Astrocyte (in vitro differentiated cells and primary cell): ENCODE measurements at places on chromosomes 11 and 22.
A peak's percentile ranks its signal among the peaks of the same experiment; 100 is the strongest.

DNA sequence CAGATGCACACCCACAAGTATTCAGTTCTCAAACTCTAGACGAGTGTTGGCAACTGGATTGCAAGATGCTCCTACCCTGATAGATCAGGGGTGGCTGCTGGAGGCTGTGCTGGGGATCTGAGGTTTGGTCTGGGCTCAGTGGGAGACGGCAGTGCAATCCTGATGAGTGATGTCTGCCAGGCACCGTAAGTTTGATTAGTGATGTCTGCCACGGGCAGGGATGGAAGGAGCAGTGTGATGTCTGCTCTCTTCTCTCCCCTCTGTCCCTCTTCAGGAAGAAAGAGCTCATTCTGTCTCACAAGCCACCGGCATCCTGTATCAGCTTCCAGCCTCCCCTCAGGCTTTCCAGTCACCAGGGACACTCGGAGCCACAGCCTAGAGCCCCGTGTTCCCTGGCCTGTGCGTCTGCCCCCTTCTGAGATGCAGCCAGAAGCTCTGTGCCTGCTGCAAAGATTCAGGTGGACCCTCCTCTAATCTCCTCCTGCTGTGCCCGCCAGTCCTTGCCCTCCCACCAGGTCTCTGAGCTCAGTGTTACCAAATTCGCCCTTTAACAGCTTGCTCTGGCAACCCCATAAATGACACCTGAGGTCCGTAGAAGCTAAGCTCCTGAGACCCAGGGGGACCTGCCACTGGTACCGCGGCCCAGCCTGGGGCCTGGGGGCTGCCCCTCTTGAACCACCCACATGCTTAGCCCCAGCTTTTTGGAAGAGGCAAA, 19.9 kb downstream of the TP53I11 start:
- no peak for DNase-seq

GRCh38 chr11:104136861-104137260, 27.1 kb downstream of the PDGFD start:
- no peak for DNase-seq

DNA sequence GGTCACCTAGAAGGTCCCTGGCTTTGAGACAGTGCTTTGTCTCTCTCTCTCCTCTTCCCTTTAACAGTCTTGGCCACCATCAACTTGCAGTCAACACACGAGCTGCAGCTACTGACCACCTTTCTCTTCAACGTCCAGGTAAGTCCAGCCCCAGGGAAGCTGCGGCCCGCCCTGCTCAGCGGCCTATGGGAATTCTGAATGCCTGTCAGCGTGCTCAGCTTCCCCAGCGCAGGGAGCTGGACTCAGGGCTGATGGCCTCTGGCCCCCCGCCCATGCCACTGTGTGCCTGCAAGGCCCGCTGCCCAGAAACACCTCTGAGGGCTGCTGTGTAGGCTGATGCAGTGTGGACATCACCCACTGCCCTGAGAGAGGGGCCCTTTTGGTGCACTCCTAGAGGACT, 32.5 kb downstream of the GLB1L2 start:
- no peak for DNase-seq

DNA sequence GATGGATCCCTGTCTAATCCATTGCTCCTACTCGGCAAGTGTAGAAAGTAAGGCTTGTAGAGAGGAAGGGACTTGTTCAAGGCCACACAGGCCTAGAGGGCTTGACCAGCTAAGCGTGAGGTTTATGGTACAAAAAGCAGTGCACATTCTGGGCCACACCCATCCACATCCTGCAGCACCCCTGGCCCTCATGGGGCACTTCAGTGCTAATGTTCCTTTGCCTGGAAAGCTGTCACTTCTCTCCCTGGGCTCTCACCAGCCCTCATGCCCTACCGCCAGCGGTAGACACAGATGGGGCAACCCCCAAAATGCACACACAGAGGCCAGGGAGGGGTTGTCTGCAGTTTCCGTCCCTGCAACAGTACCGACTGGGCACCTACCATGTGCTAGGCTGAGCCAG, 7.1 kb upstream of the MGAT3 start:
- DNase-seq: no peak

DNA sequence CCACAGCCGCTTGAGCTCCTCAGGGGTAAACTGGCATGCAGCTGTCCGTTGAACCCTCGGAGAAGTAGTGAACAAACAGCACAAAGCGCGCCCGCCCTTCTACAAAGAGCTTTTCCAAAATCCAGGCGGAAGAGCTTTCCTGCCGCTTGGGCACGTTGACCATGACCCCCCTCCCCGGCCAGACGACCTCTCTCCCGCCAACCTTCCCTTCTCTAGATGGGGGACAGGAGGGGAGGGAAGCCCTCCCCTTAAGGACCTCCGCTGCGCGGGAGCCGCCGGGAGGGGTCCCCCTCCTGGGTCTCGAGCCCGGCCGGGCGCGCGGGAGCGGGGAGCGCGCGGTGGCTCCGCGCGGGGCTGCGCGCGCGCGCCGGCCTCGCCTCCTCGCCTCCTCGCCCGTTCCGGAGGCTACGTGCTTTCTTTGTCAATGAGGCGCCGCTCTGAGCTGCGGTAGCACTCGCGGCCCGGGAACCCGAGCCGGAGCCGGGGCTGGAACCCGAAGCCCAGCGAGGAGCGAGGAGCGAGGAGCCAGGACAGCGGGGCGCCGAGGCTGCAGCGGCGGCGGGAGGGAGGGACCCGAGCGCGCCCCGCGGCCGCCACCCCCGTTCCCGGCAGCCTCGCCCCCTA, 118.6 kb downstream of the HIPK3 start:
- DNase-seq: peak; percentile 31

- DNase-seq: peak; percentile 7
Measured at GRCh38 chr22:49502126-49502826, 325.4 kb downstream of the BRD1 start.

DNA sequence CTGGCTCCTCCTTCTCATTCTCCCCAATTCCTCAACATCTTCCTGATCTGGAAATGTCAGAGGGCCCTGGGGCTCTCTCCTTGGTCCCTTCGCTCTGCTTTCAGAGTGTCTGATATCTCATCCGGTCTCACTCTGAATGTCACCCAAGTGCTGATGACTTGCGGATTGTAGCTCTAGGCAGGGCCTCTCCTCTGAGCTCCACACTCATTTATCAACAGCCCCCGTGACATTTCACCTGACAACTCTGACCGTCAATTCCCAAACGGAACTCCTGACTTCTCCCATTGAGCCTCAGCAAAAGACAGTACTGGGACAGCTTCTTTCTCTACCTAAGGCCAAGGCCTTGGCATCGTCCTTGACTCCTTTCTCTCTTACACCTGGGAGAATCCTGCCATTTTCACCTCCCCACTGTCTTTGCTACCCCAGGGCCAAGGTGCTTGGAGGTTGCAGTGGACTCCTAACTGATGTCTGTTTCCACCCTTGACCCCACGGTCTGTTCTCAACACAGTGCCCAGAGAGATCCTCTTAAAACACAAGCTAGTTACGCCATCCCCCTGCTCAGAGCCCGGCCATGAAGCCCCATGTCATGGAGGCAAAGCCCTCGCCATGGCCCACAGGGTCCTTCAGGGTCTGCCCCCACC, 57.5 kb upstream of the THY1 start:
- no peak for DNase-seq

DNA sequence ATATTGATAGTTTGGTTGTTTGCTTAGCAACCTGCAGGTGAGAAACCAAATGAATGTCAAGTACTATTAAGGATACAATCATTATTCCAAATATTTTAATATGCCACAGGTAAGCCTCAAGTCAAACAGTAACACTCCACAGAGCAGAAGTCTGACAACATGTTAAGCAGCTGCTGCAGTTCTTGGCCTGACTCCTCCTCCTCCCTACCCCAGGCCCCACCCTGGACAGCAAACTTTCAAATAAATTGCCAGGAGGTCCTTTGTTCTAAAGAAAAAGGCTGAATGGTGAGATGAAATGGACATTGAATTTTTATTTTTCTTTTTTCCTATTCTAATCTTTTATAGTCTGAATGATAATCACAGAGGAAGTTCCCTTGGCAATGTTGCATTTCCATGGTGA, 260.0 kb upstream of the POU2AF2 start:
- no peak for DNase-seq

GRCh38 chr11:33761471-33761870, 12.8 kb downstream of the FBXO3 start:
- DNase-seq: no peak

- DNase-seq: peak; percentile 40
Measured at GRCh38 chr11:65856689-65857499, 1.1 kb downstream of the CFL1 start.

DNA sequence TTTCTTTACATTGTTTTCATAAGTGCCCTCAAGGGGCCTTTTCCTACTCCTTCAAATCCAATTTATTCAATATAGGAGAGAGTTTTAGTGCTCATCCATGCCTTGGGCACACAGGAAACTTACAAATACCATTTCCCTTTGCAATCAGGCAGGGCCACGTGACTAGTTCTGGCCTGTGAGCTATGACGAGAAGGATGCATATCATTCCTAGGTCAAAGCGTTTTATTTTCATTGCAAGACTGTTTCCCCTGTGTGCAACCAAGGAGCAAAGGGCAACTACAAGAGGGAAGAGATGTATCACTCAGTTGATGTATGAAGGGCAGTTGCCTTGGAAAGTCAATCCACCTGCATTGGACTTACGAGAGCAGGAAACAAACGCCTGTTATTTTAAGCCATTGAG, 1.9 kb upstream of the TRAF6 start:
- no peak for DNase-seq

DNA sequence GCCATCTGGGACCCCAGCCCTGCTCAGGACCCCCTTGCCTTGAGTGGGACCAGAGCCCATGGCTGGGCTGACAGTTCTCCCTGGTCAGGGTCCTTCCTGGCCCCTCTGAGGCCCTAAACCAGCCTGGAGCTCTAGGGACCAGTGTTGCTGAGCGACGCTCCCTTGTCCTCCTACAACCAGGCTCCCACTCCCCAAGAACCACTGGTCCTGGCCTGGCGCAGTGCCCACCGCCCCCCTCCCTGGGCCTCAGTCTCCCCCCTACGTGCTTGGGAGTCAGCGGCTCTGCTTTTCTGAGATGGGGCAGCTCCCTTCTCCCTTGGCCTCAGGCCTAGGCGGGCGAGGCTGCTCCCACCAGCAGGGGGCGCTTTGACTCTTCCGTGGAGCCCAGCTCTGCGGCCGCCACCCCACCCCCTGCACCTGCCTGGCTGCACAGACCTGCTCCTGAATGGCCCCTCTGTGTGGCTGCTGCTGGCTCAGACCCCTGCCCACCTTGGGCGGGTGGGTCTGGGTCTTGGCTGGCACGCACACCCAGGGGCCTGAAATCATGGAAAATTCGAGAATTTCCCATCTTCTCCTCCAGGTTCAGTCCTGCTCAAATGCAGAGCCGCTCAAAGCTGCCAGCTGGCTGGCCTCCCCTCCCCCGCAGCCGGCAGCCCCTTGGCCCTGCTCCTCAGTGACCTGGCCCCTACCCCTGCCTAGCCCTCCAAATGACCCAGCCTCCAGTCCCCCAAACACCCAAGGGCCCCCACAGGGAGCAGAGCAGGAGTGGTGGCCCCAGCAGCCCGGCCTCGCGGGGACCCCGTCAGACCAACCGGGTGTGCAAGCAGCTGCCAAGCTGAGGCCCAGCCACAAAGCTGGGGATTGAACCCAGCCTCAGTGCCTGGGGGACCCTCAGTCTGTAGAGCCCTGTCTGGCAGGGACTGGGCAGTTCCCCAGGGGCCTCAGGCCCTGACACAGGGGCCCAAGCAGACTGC, 9.1 kb downstream of the PRR33 start:
- DNase-seq: peak; percentile 19

DNA sequence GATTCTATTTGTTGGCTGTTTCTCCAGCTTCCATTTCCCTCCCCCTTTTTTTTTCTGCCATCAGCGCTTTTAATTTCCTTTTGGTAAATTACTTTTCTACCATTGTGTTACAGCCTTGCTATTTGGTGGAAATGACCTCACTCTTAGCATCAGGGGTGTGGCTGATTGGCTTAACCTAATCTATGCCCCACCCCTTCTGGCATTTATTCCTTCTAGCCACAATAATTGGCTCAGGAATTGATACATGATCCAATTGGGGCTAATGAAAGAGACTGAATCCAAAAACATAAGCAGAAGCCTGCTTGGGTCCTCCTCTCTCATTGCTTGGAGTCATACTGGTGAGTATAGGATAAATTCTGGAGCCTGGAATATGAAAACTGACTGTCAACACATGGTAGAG, 402.4 kb upstream of the LRRC4C start:
- no peak for DNase-seq

DNA sequence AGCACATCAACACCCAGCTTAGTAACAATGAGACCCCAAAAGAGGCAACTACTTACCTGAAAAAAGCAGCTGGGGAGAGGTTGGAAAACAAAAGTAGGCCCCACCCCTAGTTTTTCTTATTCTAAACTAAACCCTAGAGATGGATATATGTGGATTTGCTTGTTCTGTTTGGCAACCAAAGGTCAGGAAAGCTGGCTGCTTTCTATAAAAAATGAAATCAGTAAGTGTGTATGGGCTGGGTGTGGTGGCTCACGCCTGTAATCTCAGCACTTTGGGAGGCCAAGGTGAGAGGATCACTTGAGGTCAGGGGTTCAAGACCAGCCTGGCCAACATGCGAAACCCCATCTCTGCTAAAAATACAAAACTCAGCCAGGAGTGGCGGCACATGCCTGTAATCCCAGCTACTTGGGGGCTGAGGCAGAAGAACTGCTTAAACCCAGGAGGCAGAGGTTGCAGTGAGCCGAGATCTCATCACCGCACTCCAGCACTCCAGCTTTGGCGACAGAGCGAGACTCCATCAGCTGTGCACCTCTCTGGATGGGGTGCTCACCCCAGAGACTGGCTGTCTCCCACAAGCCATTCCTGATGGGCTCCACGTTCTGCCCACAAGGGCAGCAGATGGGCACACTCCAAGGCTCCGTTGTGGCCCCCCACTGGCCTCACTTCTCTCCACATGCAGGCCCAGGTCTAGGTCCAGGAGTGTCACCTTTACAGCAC, 30.0 kb downstream of the PACSIN2 start:
- DNase-seq: no peak

DNA sequence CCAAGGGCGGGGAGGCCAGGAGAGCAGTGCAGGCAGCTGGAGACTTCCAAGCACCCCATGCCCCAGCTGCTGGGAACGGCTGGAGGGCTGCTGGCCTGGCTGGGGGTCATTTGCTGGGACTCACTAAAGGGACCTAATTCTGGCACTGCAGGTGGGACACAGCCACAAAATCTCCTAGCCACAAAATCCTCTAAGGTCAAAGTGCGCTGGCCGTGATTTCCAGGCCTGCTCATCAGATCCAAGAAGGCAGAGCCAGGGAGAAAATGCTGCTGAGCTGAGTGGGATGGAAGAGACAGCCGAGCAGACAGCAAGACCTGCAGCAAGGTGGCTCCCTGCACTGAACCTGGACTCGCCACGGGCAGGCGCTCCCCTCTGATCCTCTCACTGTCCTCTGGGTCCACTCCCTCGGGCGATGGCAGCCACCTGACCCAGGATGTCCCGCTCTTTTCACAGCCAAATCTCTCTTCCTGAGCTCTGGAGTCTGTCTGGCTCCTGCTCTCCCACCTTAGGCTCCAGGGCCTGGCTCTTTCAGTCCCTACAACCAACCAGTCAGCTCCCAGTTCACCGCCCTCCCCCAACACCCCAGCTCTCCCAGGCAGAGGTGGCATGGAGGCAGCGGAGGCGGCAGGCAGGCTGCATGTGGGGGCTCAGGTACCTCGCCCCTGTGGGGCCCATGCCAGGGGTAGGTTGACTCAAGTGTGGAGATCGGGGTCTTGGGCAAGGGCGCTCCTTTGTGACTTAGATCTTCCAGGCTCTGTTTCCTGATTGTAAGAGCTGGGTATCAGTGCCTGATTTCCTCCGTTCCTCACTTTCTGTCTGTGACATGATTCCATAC, 14.5 kb downstream of the OVOL1 start:
- no peak for DNase-seq
